ENCODE measurements at places on chromosomes 11 and 22.
A peak's percentile ranks its signal among the peaks of the same experiment; 100 is the strongest.

DNA sequence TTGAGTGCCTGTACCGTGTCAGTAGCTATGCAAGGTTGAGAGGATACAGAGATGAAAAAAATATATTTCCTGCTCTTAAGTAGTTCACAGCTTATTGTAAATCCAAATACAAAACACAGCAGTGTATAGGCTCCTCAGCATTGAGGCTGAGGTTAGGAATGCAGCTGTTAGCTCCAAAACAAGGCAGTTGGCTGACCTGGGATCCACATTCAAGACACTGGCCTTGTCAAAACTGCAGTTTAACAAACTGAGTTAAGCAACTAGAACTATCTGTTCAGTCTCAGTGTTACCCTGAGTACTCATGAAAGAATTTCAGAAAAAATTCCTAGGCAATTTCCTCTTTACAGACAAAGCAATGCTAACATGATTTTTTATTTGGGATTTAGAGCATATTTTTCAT, 42.8 kb downstream of the REXO2 start:
- no peak for DNase-seq

DNA sequence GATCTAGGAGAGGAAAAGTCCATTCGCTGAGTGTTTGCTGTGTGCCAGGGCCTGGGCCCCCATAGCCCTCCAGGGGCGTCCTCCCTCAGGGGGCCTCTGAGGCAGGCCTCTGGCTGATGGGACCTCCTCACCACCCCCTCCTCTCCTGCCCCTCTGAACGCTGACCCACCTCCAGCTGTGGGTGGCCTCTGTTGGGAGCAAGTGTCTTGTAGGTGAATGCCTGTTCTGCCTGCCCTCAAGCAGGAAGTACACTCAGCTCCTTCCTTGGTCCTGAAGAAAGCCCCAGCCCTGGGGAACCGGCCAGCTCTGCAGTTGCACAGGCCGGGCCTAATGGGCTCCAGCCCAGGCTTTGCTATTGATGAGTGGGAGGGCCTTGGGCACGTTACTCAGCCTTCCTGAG, 3.5 kb downstream of the MYO7A start:
- DNase-seq = no peak

GRCh38 chr11:9462172-9462799, 1.5 kb downstream of the ZNF143 start:
- no peak for DNase-seq

- DNase-seq = peak; percentile 68
Observed at GRCh38 chr11:70854201-70854600, 398.2 kb downstream of the SHANK2 start.

- DNase-seq = no peak
Observed at GRCh38 chr11:78034623-78035022, 11.5 kb upstream of the KCTD14 start.
